Epithelial cell of prostate (primary cell): ENCODE measurements at places on chromosomes 13 and 19.

GRCh38 chr19:51691074-51691583 is 2.0 kb upstream of the SPACA6 start:
- no peak for DNase-seq

DNA sequence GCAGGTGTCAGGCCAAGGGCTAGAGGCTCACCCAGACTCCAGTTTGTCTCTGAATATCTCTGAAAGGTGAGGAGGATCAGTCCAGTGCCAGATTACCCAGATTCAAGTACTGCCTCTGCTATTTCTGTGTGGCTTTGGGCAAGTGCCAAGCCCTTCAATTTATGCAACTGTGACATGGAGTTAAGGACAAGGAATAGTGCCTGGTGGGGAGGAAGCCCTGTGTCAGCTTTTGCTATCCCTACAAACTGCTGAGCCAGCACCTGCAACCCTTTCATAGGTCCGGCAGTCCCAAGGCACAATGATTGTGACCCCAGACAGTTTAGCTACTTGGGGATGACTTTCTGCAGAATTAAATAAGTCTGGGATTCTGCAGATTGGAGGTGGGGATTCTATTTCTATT is 123.0 kb downstream of the KL start:
- no peak for DNase-seq

DNA sequence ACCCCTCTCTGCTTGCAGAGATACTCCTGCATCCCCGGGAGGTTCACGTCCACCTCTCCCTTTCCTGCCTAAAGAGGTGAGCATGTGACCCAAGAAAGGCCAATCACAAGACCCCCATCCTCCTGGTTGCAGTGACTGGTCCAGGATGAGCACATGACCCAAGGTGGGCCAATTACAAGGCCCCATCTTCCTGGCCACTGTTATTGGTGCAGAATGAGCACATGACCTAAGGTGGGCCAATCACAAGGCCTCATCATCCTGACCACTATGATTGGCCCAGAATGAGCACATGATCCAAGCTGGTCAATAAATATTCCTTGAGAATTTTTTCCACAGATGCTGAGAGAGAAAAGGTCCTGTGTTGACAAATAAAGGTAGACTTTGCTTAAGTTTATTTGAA is 350.7 kb downstream of the EFNB2 start:
- no peak for DNase-seq

DNA sequence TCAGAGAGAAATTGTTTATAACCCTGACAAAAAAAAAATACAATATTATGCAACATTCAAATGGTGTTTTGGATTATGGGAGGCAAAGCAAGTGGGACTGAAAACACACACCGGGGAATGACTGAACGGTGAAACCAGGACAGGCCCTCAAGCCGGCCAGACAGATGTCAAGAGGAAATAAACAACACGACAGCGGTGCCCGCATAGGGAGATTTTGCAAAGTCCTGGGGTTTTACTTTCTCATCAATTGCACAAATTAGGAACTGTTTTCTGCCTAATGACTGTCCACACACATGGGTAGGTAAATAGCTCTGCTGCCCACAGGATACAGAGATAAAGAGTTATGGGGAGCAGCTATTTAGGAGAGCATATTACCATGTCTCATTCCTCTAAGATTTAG is 134.5 kb downstream of the IRS2 start:
- no peak for DNase-seq

- no peak for DNase-seq
Observed at GRCh38 chr13:27551562-27551961, 68.8 kb downstream of the LNX2 start.

- no peak for DNase-seq
Observed at GRCh38 chr19:8320564-8321066, 560 bp downstream of the NDUFA7 start.

GRCh38 chr13:98504029-98504351 is 72.9 kb downstream of the STK24 start:
- no peak for DNase-seq

- no peak for DNase-seq
Observed at GRCh38 chr13:73676550-73677047, 457.6 kb downstream of the KLF12 start.

GRCh38 chr19:5913739-5914357 is at the start of gene CAPS:
TSS of gene CAPS (plus strand) at chr19:5914254. CDS start at chr19:5914407, 153 bp downstream.
- peak; percentile 18 for DNase-seq

- DNase-seq: no peak
Observed at GRCh38 chr19:48290401-48290770, 20.5 kb downstream of the ZNF114 start.

GRCh38 chr13:94198681-94199080 is 280.8 kb downstream of the DCT start:
- DNase-seq: no peak

DNA sequence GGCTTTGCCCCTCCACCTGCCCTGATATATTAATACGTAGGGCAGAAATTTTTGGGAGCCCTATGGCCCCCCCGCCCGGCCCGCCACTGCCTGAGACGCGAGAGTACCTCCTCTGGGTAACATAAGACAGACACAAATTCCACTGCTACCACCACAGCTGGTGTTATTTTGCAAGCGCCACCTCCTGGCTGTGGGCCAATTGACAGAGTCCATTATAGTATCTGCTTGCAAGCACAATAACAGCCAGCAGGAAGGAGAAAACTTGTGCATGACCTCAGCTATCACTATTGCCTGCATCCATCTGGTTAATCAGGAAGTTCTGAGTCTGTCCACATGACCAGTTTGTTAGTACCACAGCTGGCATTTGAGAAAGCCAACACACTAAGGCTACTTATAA is 25.3 kb upstream of the OR10H2 start:
- peak; percentile 43 for DNase-seq

DNA sequence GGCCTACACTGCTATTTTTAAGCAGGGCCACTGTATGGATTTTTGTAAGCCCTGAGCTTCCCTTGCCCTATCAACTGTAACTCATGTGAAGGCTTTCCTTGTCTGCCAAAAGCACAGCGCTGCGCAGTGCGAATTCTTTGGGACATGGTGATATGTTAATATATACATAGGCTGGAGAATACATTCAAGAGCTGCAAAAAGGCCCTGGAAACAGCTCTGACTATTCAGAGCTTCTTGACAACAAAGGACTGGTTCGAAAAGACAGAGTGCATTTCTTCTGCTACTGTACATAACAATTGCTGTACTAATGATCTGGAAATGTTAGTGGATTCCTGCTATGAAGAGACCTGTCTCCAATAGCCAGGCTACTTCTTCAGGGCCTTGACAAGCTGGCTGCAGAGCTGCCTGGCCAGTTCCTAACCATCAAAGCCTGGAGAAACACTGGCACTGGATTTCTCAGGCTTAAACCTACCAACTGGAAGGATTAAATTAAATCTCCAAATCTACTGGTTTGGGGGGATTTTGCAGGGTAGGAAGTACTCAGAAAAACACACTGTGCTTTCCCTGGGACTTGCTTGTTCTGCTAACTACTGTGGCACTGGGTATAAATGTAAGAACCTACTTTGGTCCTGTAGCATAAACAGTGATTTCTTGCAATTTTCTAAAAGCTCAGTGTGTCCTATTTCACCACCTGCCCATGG is 246.9 kb downstream of the DNAJC15 start:
- DNase-seq: no peak

DNA sequence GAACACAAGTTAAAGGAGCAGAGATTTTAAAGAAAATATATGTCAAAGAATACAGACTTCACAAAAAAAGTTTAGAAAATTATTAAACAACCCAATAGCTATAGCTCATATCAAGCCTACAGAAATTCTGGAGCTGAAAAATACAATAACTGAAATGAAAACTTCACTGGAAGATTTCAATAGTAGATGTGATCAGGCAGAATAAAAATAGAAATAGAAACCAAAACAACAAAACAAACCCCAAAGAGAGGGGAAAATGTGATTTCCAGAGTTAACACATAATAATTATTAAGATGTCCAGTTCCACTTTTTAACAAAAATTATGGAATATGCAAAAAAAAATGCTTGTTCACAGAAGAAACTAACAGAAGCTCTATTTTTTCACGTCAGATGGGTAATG is 23.6 kb downstream of the LRRC63 start:
- no peak for DNase-seq

DNA sequence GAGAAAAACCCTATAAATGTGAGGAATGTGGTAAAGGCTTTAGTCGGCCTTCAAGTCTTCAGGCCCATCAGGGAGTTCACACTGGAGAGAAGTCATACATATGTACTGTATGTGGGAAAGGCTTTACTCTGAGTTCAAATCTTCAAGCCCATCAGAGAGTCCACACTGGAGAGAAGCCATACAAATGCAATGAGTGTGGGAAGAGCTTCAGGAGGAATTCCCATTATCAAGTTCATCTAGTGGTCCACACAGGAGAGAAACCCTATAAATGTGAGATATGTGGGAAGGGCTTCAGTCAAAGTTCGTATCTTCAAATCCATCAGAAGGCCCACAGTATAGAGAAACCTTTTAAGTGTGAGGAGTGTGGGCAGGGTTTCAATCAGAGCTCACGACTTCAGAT is 11.7 kb downstream of the ZNF226 start:
- DNase-seq: no peak

DNA sequence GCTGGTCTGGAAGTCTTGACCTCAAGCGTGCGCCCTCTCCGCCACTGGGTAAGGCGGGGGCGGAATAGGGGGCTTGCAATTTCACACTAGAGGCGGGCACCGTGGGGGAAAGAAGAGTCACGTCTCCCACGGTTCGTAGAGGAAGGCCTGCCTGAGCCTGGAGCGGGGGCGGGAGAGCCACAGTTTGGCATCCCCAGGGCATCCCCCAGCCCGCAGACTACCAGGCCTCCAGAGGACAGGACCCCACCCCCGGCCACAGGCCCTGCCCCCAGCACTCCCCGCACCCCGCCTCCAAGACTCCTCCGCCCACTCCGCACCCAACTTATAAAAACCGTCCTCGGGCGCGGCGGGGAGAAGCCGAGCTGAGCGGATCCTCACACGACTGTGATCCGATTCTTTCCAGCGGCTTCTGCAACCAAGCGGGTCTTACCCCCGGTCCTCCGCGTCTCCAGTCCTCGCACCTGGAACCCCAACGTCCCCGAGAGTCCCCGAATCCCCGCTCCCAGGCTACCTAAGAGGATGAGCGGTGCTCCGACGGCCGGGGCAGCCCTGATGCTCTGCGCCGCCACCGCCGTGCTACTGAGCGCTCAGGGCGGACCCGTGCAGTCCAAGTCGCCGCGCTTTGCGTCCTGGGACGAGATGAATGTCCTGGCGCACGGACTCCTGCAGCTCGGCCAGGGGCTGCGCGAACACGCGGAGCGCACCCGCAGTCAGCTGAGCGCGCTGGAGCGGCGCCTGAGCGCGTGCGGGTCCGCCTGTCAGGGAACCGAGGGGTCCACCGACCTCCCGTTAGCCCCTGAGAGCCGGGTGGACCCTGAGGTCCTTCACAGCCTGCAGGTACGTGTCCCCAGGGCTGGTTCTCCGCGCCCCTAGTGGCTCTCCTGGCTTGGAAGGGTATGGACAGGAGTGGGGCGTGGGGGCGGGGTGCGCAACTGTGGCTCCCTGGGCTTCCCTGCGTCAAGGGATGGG is at the start of gene ANGPTL4:
ANGPTL4 (plus strand) TSS at position 353 of the 969 bp plus-strand sequence; CDS start at position 520, 167 bp downstream.
- DNase-seq: peak; percentile 53

DNA sequence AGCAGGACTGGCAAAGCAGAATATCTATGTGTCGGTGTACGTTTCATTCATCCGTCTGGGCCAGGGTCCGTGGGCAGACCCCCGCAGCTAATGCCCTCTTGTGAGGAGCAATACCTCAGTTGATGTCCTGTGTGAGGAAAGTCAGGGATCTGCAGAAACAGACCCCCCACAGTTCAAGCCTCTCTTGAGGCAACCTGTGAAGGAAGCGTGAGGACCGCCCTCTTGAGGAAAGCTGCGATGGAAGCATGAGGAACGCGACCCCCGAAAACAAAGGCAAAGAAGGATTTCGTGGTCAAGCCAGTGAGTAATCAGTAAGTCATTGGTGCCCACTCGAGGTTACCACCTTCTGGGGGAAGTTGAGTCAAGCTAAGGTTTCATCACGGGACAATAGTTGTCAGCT is 20.9 kb upstream of the ZNF83 start:
- no peak for DNase-seq

DNA sequence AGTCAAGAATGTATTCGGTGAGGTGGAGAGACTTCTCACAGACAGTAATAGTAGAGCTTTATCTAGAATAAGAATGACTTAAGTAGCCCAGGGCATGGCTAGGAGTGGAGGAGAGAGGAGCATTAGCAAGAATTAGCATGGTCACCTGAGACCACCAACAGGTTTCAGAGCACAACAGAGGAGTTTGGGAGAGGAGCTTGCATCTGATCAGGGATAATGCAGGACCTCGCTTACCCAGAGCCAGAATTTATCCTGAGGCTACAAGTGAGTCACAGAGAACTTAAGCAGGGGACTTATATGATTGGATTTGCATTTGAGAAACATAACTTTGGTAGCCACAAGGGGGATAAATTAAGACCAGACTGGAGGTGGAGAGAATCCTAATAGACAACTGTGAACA is 102.1 kb upstream of the FNDC3A start:
- no peak for DNase-seq

DNA sequence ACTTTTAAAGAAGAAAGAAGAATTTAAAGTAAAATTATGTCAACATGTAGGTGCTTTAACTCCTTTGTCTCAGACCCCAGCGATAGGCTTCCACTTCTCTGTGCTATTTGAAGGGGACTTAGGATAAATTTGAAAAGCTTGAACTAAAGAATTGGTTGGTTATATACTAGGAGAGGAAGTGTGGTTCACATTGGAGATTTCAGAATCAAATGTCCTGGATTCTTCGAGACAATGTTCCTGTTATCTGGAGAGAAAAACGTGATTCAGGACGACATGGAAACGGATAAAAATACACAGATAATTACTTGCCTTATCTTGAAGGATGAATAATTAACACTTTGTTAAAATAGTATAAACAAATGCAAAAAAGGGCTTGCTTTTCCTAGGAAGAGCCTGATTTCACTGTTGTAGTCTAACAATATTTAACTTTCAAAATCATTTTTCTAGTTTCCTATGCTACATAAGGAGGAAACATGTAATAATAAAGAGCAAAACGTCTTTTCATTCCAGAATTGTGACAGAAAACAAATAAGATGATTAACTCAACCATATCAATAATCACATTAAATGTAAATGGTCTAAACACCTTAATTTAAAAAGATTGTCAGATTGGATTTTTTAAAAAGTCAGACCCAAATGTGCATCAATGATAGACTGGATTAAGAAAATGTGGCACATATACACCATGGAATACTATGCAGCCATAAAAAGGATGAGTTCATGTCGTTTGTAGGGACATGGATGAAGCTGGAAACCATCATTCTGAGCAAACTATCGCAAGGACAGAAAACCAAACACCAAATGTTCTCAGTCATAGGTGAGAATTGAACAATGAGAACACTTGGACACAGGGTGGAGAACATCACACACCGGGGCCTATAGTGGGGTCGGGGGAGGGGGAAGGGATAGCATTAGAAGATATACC is 724 bp upstream of the ZNF780A start:
- no peak for DNase-seq

- no peak for DNase-seq
Observed at GRCh38 chr19:3189702-3190469, 4.2 kb downstream of the NCLN start.

- DNase-seq: no peak
Observed at GRCh38 chr13:90933097-90933826, 414.2 kb upstream of the MIR17HG start.
